ENCODE measurements at places on chromosomes 16 and 17. TPM values are rescaled to one million over a fixed set of nuclear protein-coding genes. Genes with fewer than 3 reads are reported as not detected.

- DNase-seq, result no peak
Observed at GRCh38 chr17:8577868-8578267, 52.7 kb downstream of the MYH10 start.

- DNase-seq, result no peak
Observed at GRCh38 chr17:65389426-65389825, 172.0 kb downstream of the AXIN2 start.

GRCh38 chr17:80963812-80964543, 27.7 kb upstream of the CHMP6 start:
- peak; percentile 48 for DNase-seq

DNA sequence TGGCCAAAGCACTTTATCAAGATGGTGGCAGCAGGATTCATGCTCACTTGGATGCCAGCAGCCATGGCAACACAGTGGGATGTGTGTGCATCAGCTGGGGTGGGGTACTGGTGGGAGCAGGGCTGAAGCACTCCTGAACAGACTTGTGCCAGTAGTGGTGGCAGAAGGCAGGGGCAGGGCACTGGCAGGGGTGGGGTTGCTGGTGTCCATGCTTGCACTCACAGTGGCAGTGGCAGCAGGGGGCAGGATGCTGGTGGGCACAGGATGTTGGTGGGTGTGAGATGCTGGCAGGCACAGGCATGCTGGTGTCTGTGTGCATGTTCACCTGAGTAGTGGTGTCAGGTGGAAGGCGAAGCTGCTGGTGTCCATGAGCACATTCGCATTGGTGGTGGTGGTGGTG, 161.0 kb upstream of the PMFBP1 start:
- DNase-seq, result no peak

DNA sequence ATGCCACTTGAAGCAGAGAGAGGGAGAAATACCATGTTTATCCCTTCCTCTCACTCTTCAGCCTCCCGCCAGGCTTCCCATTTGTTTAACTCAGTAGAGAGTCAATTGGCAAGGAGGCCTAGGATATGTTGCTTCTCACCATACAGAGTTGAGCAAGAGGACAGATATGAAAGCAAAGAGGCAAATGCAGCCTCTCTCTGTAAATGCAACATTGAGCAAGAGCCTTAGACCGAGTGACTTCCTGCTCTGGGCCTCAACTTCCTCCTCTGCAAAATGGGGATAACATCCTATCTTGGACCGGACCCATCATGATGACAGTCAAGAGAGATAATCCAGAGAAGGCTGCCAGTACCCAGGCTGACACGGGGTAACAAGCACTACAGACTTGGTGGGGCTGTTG, 36.8 kb downstream of the SOCS1 start:
- no peak for DNase-seq

GRCh38 chr17:59110973-59111372, 4.3 kb upstream of the TRIM37 start:
- no peak for DNase-seq

DNA sequence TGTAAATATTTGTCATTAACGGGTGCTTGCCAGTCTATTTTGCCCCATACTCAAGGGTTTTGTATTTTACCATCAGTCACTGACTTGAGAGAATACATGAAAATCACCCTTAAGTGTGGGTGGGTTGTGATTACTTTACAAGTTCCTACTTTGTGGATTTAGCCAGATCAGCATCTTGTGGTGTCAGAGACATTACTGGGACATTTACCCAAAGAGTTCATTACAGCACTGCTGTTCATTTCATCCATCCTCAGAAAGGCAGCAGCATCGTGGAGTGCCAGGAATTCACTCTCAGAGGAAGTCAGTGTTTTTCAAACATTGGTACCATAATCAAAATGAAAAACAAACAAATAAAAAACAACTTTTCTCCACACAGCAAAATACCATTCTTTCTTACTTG, 110.8 kb downstream of the CNTNAP4 start:
- no peak for DNase-seq

DNA sequence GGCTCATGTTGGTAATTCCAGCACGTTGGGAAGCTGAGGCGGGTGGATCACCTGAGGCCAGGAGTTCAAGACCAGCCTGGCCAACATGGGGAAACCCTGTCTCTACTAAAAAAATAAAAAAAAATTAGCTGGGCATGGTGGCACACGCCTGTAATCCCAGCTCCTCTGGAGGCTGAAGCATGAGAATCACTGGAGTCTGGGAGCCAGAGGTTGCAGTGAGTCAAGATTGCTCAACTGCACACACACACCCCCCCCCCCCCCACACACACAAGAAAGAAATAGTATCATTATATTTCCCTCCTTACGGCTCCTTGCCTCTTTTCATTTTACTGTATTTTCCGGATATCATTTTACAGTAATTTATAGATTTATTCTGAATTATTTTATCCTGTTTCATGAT, 963.1 kb upstream of the GOT2 start:
- DNase-seq, result no peak

- DNase-seq, result no peak
Observed at GRCh38 chr16:82882226-82882625, 255.5 kb downstream of the CDH13 start.

- DNase-seq, result no peak
Observed at GRCh38 chr17:62187681-62188080, 122.6 kb upstream of the MED13 start.

GRCh38 chr17:72191356-72191755, 70.5 kb downstream of the SOX9 start:
- DNase-seq, result no peak

GRCh38 chr17:75689441-75689873, 22.3 kb downstream of the SAP30BP start:
- DNase-seq, result no peak

GRCh38 chr17:82227629-82228277, 1.1 kb upstream of the SLC16A3 start:
- DNase-seq, result no peak

DNA sequence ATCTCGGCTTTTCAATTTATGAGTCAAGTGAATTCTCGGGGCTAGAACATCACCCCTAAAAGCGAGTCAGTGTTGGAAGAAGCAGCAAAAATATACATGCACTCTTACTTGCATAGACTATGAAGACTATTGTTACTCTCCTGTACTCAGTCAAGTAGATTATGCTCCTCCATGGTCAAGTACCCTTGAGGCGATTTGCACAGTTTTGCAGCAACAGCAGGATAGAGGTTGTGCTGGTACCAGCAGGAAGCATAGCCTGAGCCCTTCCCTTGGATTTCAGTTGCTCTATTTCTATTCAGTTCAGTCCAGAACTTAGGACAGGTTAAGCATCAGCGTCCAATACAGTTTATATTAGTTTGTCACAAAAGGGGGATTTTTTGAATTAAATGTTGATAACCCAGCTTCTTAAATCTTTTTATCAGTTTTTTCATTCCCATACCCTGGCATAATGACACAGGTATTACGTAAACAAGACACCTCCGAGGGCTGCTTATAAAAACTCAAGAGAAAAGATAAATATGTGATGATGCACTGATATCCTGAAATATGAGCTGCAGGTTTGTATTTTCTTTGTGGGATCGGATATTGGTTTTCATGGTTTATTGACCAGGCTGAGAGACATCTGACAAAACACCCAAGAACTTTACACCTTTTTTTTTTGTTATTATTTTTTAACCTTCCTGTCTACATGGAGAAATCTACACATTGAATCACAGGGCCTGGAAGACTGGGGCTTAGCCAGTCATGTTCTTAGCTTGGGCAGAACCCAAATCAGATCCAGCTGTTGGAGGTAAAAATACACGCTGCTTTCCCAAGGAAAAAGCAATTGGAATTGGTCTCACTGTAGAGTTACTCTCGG, 144.1 kb downstream of the PITPNC1 start:
- no peak for DNase-seq

- DNase-seq, result no peak
Observed at GRCh38 chr16:49012961-49013726, 268.5 kb downstream of the CBLN1 start.

- DNase-seq, result no peak
Observed at GRCh38 chr17:4843321-4844000, 10.3 kb downstream of the MINK1 start.

DNA sequence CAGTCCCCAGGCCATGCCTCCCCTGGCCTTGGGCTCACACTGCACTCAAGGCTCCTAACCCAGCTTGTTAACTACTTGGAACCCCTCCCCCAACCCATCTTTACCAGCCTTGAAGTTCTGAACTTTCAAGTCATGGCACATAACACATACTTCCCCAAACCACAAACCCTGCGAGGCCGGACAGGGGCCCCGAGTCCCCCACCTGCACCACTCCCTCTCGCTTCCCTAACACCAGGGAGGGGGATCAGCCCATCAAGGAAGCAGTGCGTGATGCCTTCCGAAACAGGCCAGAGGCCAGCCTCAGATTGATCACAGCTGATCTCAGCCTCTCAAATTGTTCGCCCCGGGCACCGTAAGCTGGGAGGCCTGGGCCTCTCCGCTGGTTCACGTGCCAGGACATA, 3.0 kb upstream of the NLRC3 start:
- DNase-seq, result no peak

DNA sequence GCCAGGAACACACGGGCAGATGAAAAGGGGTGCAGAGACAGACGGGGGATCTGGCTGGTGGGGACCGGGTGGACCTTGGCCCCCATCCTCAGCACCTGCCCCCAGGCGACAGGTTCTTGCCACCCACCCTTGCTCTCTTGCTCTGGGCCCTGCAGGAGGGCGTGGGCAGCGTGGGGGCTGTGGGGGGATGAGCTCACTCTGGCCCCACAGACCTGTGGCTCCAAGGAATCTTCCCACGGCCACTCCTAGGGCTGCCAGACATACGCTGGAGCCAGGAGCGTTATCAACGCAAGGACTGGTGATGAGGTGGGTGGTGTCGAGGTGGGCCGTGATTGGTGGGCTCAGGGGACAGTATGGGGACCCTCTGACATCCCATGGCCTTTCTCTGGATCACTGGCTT, 6.3 kb downstream of the CTRB1 start:
- DNase-seq, result no peak

- no peak for DNase-seq
Observed at GRCh38 chr16:27558434-27558833, 8.5 kb downstream of the KATNIP start.

DNA sequence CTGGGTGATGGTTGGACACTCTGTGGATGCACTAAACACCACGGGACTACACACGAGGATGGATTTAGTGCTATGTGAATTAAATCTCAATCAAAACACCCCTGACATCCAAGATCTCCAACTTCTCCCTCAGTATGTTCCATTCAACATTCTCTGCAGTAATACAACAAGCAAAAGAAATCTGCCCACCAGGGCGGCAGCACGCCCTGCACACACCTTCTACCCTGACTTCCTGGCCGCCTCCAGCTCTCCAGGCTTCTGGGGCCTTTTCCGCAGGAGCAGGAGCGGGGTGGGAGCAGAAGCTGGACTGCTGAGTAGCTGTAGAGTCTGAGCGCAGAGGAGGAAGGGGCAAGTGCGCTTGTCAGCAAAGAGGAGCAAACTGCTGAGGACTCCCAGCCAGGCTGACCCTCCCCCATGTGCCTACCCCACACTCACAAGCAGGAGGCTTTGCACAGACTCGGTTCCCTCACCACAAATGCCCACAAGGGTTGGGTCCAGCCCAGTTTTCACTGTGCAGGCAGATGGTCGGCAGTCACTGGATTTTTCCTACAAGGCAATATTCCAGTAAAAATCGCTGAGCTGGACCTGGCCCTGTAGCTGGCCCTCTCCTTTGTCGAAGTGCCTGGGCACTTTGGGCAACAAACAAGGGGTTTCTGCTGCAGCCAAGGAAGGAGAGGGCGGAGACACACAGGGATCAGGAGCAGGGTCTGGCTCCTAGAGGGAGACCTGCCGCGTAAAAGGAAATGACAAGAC, 22.8 kb downstream of the ZDHHC7 start:
- DNase-seq, result no peak

- no peak for DNase-seq
Observed at GRCh38 chr17:30954046-30954830, 16.6 kb upstream of the RNF135 start.

- no peak for DNase-seq
Observed at GRCh38 chr16:19678804-19679203, 39.2 kb downstream of the KNOP1 start.

GRCh38 chr17:15237106-15237425, 28.1 kb downstream of the PMP22 start:
- DNase-seq, result no peak

DNA sequence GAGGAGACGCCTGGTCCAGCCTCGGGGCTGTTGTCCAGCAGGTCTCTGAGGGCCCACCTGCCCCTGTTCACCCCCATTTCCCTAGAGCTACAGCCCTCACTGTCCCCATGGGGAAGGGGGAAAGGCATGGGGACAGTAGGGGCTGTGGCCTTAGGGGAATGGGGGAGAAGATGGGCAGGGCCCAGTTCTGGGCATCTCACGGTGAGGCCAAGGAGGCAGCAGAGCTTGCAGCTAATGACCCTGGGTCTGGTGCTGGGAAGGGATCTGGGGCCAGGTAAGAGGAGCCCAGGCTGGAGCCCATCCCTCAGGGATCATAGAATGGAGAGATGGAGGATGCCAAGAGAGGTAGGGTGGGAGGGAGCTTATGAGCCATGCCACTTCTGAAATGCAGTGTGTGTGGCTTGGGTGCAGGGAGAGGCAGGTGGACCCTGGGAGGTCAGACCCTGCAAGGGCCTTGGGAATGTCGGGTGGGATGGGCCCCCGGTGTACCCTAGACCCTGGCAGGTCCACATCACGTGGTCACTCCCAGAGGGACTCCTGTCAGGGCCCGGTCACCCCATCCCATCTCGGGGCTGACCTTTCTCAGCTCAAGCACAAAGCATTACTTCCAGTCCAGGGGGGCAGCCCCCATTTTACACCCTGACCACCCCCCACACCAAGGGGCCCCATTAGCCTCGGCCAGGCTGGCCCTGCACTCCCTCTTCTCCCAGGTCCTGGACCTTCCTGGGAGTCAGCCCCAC, 35.9 kb upstream of the KSR1 start:
- no peak for DNase-seq

GRCh38 chr16:8848231-8848938, 20.4 kb downstream of the CARHSP1 start:
- DNase-seq, result no peak

- DNase-seq, result no peak
Observed at GRCh38 chr17:53270936-53271335, 551.8 kb upstream of the KIF2B start.

The AHSP gene
- total RNA-seq, result not detected

The CCL16 gene
- total RNA-seq, result 52.6 TPM

The CACNA1H gene
- 0.58 TPM for total RNA-seq

The MT1A gene
- 60.4 TPM for total RNA-seq

The KRTAP3-3 gene
- not detected for total RNA-seq

The ABCA10 gene
- total RNA-seq, result 3.2 TPM

Data from right lobe of liver (tissue), 6 donors.